ENCODE measurements at places on chromosomes 1 and 21.

GRCh38 chr1:209490013-209490412 is 93.5 kb upstream of the CAMK1G start:
- no peak for DNase-seq

- no peak for DNase-seq
Observed at GRCh38 chr21:26421724-26422123, 151.4 kb downstream of the CYYR1 start.

GRCh38 chr1:29638281-29638680 is 402.0 kb downstream of the PTPRU start:
- no peak for DNase-seq

DNA sequence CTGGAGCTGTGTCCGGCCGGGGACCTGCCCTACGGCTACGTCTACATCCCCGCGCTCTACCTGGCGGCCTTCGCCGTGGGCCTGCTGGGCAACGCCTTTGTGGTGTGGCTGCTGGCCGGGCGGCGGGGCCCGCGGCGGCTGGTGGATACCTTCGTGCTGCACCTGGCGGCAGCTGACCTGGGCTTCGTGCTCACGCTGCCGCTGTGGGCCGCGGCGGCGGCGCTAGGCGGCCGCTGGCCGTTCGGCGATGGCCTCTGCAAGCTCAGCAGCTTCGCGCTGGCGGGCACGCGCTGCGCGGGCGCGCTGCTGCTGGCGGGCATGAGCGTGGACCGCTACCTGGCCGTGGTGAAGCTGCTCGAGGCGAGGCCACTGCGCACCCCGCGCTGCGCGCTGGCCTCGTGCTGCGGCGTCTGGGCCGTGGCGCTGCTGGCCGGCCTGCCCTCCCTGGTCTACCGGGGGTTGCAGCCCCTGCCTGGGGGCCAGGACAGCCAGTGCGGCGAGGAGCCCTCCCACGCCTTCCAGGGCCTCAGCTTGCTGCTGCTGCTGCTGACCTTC is 412 bp downstream of the GPR25 start:
- DNase-seq, result no peak

DNA sequence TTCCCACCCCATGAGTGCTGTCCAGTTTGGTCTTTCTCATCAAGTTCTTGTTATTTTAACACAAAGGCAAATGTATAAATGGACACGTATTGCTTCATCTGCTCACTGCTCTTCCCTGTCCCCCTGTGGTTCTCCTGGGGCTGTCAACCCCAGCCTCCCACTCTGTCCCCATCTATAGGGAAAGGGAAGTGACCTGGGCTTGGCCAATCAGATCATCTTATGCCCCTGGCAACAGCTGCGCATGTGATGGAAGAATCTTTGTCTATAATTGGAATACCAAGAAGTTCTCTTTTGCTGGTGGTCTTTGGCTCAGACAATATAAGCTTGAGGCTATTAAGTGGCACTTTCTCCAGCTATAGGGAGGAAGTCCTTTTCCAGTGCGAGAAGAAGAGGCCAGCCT is 4.7 kb upstream of the CCSAP start:
- DNase-seq, result no peak

DNA sequence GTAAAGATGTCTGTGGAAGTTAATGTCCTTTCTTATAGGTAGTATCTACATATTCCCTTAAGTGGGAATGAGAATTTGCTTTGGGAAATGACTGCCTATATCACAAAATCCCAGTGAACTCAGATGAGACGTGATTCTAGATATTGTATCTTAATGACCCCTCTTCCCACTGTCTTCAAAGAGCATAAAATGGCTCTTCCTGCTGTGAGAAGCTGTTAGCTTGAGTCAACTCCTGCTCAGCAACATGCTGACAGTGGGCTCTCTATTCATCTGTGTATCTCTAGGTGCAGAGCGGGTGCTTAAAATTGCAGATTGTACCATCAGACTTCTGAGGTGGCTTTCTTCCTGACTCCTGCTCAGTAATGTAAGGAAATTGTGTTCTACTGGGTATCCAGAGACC is 100.6 kb downstream of the SPAG17 start:
- no peak for DNase-seq

DNA sequence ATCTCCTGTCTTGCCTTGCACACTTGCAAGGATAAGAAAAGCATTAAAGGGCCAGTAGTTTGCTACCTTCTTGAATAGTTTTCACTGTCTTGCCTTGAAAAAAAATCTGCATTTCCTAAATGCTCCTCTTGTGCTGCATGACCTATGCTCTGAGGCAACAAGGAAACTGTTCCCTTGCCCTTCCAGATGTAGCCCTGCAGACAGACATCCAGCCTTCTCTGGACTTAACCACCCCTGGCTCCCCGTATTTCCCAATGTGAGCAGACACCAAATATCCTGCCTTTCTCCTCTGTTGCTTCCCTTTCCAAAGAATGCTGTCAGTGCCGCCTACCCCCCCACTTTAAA is 177.6 kb downstream of the GABPA start:
- no peak for DNase-seq

- DNase-seq, result no peak
Observed at GRCh38 chr1:35554266-35555211, 2.7 kb downstream of the KIAA0319L start.

- no peak for DNase-seq
Observed at GRCh38 chr1:80054129-80054528, 1047.6 kb upstream of the ADGRL4 start.

GRCh38 chr1:5933050-5933449 is 59.2 kb downstream of the NPHP4 start:
- DNase-seq, result no peak

- no peak for DNase-seq
Observed at GRCh38 chr1:3122311-3122710, 53.3 kb downstream of the PRDM16 start.

DNA sequence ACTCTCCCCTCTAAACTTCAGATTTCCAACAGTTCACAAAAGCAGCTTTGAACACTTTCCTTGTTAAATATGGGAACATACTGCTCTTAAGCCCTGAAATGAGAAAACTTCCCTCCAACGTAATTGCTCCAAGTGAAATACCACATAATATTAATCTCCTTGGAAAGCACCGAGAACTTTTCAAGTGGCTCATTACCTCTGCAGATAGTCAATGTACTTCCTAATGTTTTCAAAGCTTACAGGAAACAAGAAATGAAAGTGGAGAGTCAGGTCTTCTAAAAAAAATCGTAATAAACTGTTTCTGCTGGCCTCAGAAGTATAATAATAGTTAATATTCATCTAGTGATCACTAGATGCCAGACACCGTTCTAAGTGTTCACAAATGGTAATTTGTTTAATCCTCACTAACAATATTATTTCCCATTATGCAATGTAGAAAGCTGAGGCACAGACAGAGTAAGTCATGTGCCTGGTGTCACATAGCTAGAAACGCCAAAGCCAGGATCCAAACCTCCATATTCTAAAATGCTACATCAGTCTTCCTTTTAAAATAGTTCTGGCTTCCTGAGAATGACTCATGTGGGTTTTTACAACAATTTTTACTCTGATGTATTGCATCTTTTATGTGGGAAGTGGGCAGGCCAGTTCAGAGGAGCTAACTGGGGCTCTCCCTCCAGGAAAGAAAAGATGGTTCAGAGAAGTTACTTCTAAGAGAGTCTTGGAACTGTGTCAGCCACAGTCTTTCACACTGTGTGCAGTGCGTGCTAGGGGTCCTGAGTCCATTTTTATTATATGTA is 177.2 kb downstream of the PLPPR4 start:
- no peak for DNase-seq

DNA sequence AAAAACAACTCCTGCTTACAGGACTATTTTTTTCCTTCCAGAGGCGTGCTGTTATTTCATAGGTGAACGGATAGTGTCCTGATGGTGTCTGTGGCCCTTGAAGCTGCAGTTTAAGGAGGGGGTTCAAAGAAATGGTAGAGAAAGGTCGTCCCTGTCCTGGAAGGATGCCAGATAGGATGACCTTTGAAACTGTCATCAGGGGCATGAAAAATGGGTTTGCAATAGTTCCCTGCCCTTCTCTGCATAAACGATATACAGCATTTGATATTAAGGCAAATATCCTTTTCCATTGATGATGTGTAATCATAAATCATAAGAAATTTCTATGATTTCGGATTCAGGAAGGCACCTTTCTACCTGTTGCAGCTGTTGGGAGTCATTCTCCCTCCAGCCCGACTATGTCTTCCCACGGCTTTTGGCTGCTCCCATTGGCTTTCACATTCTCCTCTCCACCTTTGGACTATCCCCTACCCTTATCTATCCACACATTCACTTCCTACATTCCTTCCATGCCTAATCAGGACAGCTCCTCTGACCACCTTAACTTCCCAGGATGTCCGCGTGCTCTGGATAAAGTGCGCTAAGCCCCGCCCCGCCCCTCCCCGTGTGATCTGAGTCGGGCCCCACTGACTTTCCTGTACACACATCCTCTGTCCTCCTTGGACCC is 209.8 kb downstream of the DISC1 start:
- no peak for DNase-seq

GRCh38 chr1:91583326-91583755 is 82.7 kb downstream of the CDC7 start:
- no peak for DNase-seq

GRCh38 chr21:44058981-44059380 is 46.9 kb downstream of the TRAPPC10 start:
- DNase-seq, result no peak

DNA sequence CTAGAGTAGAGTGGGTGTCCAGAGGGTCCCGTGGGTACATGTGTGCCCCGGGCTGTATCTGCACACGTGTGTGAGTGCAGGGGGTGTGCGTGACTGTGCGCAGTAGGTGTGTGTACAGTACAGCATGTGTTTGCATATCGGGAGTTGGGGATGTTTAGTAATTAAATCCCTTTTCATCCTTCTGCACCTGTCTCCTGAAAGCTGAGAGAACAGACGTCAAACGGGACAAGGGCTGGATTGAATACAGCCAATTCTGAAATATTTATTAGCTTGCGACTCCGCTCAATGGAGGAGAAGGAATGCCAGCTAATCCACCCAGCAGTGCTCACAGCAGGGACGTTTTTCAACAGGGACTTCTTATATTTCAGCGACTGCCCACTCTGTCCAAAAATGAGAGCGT is 44.7 kb upstream of the CASZ1 start:
- DNase-seq, result no peak

GRCh38 chr1:51558375-51558924 is 39.4 kb upstream of the EPS15 start:
- no peak for DNase-seq

GRCh38 chr1:201750934-201751333 is 78.0 kb upstream of the IPO9 start:
- no peak for DNase-seq

Data from CD4-positive, alpha-beta memory T cell (primary cell).